ENCODE measurements at places on chromosomes 7 and 10.

DNA sequence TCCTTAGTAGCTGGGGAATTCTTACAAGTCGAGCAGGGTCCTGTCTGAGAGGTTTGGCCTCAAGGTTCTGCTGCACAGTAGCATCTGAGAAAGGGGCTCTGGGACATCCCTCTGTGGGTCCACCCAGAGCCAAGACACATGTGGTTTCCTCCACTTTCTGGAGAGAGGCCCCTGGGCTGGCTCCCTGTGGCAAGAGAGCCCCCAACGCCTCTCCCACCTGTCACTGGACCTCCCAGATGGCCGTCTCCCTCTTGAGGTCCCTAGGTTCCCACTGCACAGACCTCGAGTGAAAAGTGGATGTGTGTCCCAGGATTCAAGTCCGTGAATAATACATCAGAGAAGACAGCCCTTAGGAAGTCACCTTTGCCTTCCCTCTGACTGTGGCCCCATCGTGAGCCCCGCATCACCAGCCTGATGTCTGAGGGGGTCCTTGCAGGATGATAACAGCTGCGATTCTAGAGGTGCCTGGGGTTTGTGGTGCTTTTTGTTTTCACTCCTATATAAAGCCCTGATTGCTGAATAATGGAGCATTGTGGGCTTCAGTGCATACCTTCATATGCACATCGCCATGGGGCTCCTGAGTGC, 319.0 kb downstream of the GLRX3 start:
- DNase-seq: no peak

GRCh38 chr7:135976312-135977006, 700 bp downstream of the MTPN start:
- no peak for DNase-seq

DNA sequence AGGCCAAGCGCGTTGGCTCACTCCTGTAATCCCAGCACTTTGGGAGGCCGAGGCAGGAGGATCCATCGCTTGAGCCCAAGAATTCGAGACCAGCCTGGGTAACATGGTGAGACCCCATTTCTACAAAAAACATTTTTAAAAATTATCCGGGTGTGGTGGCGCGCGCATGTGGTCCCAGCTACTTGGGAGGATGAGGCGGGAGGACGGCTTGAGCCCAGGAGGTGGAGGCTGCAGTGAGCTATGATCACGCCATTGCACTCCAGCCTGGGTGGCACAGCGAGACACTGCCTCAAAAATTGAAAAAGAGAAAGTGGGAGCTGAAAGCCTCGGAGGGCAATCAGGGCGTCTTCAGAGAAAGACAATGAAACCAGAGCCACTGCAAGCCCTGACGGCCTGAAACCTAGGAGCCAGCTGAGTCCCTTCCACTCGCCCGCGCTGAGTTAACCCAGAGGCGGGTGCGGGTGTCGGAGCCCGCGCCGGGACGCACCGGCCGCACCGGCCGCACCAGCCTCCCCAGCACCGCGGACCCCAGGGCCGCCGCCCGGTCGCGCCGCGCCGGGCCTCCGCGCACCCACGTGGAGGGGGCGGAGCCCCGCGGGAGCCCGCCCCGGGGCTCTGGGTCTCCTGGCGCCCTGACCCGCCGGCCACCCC, 22.4 kb downstream of the ZFAND2A start:
- no peak for DNase-seq

- DNase-seq: no peak
Measured at GRCh38 chr10:73168465-73168803, 515 bp downstream of the FAM149B1 start.

All from GM04503 (cell line).